ENCODE measurements at places on chromosomes 2 and 18.

GRCh38 chr2:148430101-148430500 lies 214.4 kb upstream of the EPC2 start:
- DNase-seq: no peak

DNA sequence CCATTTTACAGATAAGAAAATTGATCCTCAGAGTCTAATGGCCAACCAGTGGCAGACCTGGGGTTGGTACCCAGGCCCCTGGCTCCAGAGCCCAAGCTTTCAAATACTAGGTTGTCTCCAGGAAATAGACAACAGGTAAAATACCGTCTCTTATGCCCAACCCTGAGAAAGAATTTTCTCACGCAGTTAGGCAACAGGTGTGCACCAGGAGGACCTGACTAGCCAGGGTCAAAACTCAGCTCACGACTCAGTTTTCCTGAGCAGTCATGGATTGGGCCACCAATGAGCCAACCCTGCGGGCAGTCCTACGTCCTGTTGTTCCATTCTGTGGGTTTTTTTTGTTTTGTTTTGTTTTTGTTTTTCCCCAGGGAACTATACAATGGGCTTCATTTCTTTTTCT lies 13.5 kb downstream of the TRIB2 start:
- DNase-seq: no peak

- DNase-seq: no peak
These were observed 30.6 kb upstream of the EPG5 start for GRCh38 chr18:45997700-45998151.

DNA sequence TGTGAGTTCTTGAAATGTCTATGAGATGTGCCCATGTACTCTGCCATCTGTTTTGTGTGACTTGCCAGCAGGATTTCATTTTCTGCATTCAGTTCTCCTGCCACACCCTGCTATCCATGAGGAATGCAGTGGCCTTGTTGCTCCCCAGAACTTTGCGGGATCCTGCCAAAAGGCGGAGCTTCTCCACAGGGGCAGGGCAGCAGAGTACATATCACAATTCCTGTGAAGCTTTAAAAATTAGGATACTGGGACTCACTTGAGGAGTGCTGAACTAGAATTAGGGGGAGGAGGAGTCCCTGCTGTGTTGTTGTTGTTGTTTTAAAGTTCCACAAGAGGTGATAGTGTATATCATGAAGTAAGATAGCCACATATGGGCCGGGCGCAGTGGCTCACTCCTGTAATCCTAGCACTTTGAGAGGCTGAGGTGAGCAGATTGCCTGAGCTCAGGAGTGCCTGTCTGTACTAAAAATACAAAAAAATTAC lies 76.4 kb downstream of the TANC1 start:
- DNase-seq: no peak

DNA sequence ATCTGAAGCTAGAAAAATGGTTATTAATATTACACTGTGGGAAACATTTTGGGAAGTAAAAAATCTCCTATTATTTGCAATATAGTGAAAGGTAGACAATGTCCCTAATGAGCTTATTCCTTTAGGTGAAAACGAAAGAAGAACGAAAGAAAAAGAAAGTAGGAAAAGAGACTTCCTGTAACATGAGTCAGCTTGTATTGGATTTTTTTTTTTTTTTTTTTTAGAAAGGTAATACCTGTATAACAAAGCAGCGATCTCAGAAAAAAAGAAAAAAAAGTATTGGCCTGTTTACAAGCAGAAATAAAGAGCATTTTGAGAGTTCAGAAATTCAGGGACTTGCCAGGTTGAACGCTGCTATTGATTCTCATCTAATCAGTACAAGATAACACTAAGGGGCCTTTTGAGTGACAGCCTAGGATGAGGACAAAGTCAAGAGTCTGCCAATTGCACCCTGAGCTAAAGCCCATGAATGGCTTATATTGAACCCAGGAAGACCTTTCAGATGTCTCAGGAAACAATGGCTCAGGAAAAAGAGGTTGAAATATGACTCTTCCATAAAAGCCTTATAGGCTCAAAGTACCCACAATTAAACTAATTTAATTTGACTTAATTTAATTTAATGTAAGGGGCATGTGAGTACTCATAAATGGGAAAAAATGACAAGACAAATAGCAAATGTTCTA lies 615.6 kb upstream of the CDH2 start:
- no peak for DNase-seq

DNA sequence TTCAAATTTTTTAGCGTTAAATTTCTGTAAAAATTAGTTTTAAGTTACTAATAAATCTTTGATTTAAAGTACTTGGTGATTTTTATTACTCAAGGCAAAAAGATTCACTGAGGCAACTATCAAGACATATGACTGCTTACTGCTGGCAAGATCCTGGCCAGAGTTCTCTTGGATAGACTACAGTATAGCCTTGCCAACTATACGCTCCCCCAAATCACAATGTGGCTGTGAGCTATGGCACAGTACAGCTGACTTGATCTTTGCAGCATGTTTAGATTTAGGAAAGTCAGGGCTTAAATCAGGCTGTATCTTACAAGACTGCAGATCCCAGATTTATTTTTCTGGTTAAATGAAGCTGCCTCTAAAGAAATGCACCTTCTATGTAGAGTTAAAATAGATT lies 26.5 kb downstream of the MSTN start:
- DNase-seq: no peak

DNA sequence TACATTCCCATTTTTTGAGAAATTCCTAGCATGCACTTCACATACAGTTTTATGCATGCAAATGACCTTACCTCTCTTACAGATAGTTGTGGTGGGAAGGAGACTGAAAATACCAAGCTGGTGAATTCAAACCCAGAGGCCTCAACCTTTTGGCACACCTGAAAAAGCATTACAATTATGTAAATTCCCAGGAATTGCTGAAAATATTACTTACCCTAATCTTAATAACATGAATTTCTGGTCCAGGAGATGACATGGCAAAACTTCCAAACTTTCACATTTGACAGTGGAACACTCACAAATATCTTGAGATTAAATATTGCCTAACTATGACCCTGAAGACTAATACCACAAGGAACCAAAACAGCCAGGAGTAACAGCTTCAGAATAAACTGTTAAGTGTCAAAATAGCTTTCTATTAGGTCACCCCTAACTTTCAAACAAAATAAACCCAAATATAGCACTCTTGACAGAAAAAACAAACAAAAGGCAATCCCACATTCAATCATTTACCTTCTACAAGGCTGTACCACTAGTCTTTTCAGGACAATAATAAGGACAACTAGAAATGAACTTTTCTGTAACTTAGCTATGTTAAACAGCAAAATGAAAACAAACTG lies 10.9 kb upstream of the PEX13 start:
- no peak for DNase-seq

GRCh38 chr2:101310834-101311695 lies 2.6 kb upstream of the RNF149 start:
- DNase-seq: no peak

Measured in hematopoietic multipotent progenitor cell treated with erythropoietin and hydrocortisone succinate and interleukin-3 and kit ligand, for 17 days (in vitro differentiated cells).